Stimulated activated CD8-positive, alpha-beta memory T cell treated with anti-CD3 and anti-CD28 coated beads, Interleukin-15, amount 100 ng/mL, for 4 hours (primary cell): ENCODE measurements at places on chromosomes 4 and X.

DNA sequence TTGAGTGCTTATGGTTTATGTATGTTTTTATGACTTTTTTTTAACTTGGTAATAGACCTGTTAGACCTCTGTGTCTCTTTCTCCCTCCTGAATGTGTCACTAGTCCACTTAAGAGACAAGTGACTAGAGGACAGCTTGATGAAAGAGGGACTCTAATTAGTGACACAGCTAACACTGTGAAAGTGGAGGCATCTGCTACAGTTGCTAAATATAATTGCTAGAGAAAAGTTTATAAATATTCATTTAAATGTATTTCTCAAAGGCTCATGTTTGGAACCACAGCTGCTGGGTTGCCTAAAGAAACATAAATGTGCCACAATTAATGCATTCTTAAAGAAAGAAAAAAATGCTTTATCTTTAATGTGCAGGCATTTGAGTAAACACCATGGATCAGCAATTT, 176.4 kb downstream of the FRMPD4 start:
- DNase-seq = no peak

DNA sequence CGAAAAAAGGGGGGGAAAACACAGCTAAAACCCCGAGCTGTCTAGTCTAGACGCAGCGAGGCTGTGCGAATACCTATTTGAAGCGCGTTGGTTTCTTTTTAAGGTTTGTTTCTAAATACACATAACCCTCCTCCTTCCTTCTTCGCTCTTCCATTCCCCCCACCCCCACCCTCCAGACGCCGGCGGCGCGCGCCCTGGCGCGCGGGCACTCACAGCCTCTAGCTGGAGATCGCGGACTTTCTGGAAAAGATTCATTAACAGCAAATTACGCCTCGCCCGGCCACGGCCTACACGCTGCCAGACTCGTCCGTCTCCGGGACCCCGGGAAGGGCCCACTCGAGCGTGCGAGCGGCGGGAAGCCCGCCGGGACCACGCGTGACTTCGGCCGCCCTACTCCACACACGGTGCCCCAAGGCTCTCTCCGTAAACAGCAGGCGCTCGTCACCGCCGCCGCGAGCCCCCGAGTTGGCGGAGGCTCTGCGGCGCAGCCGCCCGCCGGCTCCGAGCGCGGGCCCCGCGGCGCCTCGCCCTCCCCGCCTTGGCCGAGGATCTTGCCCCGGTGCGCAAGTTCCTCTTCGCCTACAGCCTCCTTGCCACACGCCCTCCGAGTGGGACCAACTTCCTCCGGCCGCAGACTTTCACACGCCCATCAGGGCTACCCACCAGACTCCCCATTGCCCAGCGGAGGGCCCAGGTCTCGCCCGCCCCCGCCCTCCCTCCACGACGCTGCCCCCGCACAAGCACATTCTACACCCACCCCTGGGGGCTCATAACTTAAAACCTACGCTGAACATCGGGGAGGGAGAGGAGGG, 2.0 kb downstream of the BCOR start:
- no peak for DNase-seq

DNA sequence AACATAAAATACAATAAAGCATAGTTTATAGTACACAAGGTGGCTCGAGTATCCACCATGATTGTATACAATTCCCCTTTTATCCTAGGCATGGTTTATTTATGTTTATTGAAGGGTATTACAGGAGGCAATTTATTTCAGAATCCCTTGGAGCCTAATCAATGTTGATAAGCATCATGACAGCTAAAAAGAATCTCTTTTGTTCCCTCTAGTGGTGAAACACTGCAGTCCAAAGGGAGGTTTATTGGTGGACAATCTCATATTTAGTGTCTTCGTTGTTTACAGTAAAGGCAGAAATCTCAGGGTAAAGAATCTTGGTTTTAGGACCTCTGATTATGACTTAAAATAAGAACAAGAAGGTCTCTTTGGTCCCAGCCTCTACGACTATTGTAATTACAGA, 1712.5 kb downstream of the C4orf33 start:
- no peak for DNase-seq

- DNase-seq = no peak
These were observed 49.5 kb downstream of the ATXN3L start for GRCh38 chrX:13270360-13270759.

- DNase-seq = no peak
These were observed 1620.9 kb downstream of the STIM2 start for GRCh38 chr4:28481565-28481964.

GRCh38 chrX:150506020-150506419, 62.4 kb upstream of the MTM1 start:
- DNase-seq = no peak

DNA sequence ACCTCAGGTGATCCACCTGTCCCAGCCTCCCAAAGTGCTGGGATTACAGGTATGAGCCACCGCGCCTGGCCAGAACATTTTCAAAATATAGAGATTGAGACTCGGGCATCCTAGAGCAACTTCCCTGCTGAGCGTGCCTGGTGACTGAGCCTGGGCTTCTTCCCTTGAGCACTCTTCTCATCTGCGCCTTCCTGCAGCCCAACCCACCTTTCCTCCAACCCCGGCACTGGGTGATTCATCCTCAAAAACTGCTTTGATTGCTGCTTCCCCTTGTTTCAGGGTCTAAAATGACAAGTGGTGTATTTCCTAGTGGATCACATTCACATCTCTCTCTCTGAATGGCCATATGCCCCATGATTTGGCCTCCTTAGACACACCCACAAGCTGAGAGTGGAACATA, 37.8 kb downstream of the PHKA2 start:
- DNase-seq = no peak

GRCh38 chr4:125735102-125735501, 420.3 kb downstream of the FAT4 start:
- DNase-seq = no peak

DNA sequence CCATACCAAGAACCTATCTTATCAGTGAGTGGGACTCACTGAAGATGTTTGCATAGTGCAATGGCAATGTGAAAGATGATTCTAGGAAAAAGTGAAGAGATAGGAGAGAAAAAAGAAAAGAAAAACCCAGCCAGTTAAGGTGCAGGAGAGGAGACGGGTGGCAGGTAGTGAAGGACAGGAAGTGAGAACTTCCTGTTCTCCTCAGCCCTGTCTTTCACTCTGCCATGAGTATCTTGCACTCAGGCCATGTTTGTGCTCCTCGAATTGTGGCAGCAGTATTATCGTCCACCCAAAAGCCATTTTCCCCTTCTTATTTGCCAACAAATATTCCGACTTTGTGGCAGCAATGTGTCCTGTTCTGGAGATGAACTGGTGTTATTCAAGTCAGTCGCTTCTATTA, 8.6 kb upstream of the ENPEP start:
- DNase-seq = no peak

DNA sequence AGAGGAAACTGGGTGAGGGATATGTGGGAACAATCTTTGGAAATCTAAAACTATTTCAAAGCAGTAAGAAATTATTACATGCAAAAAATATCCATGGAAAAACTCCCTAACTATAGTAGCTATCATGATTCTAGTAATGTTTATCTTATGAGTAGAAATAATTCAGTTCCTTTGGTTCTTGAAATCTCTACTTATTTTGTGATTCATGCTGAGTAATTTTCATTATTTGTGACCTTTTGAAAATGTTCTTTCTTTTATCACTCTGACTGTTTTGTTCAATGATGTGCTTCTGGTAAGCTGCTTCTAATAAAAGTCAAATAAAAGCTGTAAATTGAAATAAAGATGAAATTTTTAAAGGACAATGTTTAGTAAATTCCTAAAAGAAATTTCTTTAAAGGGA, 40.4 kb upstream of the MAGEB10 start:
- no peak for DNase-seq

DNA sequence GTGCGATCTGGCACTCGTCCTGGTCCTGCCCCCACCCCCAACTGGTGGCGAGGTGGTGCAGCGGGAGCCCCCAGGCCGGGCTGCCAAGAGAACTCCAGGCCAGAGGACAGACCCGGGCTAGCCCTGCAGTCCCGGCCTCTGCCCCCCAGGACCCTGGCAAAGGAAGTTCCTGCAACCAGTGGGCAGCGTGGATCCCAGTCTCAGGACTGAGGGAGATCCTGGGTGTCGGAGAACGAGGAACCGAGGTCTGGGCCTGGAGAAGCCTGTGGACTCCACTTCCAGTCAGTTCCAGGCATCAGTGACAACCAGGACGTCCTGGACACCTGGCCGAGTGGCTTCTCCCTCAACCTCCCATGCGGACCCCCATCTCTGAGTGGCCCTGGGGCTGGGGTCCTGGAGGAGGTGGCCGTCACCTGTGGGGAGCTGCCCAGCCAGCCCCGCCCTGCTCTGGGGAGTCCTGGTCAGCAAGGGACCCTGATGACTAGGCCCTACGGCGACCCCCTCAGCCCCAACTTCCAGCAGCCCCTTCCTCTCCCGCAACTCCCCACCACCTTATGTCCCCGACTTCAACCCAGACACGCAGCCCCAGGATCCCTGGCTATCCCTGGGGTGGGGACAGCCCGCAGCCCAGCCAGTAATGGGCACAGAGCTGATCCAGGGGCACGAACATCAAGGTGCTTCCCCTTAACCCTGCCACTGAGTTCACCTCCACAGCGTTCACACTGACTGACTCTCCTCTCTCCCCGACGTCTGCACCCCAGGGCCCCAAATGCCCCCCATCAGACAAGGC, 53.7 kb upstream of the NKX1-1 start:
- no peak for DNase-seq

- DNase-seq = no peak
These were observed 96.3 kb upstream of the MSX1 start for GRCh38 chr4:4762909-4763821.
